ENCODE measurements at places on chromosomes 4 and X. TPM values are rescaled to one million over a fixed set of nuclear protein-coding genes. Genes with fewer than 3 reads are reported as not detected.

The MAGEA10 gene
- total RNA-seq: not detected

The EXOC1L gene
- not detected for total RNA-seq

The RAB33A gene
- 0.32 TPM for total RNA-seq

The GLOD5 gene
- total RNA-seq: not detected

The CLNK gene
- not detected for total RNA-seq

The KLHL13 gene
- total RNA-seq: 7.0 TPM

The DHRSX gene
- 13.4 TPM for total RNA-seq

The AMBN gene
- not detected for total RNA-seq

The DCAF12L2 gene
- not detected for total RNA-seq

The TEC gene
- 4.5 TPM for total RNA-seq

The POF1B gene
- total RNA-seq: 0.21 TPM

The RENBP gene
- total RNA-seq: 15.5 TPM

The FAM120C gene
- 1.6 TPM for total RNA-seq

The HTN3 gene
- not detected for total RNA-seq

The PRR27 gene
- total RNA-seq: not detected

The OCIAD1 gene
- total RNA-seq: 146 TPM

The NEUROG2 gene
- not detected for total RNA-seq

The MAGEB2 gene
- not detected for total RNA-seq

The MAOB gene
- total RNA-seq: 4.6 TPM

The HSFX2 gene
- not detected for total RNA-seq

The PCDH11X gene
- 1.2 TPM for total RNA-seq

The PNMA5 gene
- not detected for total RNA-seq

The LIMCH1 gene
- 44.4 TPM for total RNA-seq

The PHKA1 gene
- total RNA-seq: 4.8 TPM

The MAGEC2 gene
- not detected for total RNA-seq

The TMPRSS11D gene
- not detected for total RNA-seq

The OTUD6A gene
- total RNA-seq: not detected

The SPANXN4 gene
- not detected for total RNA-seq

The FNIP2 gene
- total RNA-seq: 44.1 TPM

The PF4V1 gene
- total RNA-seq: not detected

The BLTP1 gene
- 188 TPM for total RNA-seq

The ANKRD37 gene
- total RNA-seq: 1.9 TPM

The TMA16 gene
- 36.9 TPM for total RNA-seq

The SLC38A5 gene
- total RNA-seq: 39.6 TPM

The IL2RG gene
- total RNA-seq: 2.4 TPM

The SLC6A14 gene
- total RNA-seq: not detected

The GPC4 gene
- 12.0 TPM for total RNA-seq

All from ascending aorta (tissue), 2 donors.